ENCODE measurements at places on chromosomes 1 and 21. TPM values are rescaled to one million over a fixed set of nuclear protein-coding genes. Genes with fewer than 3 reads are reported as not detected.

PGLYRP4 gene
- not detected for total RNA-seq

ACADM gene
- 28.9 TPM for total RNA-seq

DNA sequence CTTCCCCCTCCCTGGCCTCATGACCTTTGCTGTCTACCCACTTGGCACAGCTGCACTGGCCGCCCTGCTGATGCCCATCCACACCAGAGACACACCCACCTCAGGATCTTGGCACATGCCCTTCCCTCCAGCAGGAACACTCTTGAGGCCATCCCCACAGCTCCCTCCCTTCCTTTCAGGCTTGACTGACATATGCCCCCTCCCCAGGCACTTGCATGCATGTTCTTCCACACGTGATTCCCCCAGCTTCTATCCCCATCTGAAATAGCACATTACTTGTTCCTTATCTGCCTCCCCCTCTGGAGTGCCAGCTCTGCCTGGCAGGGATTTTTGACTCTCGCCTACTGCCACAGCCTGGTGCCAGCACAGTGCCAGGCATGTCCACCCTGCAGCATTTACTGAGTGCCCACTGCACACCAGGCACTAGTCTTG is 98.5 kb upstream of the SLC25A33 start:
- H3K4me1 ChIP-seq, result peaks cover 21% of the 10 kb centered on the region
- no peak overlapping the region for H3K4me3 ChIP-seq
- no peaks in the 10 kb centered on the region for H3K36me3 ChIP-seq
- no peaks in the 10 kb centered on the region for H3K27me3 ChIP-seq
- no peak for DNase-seq

DNA sequence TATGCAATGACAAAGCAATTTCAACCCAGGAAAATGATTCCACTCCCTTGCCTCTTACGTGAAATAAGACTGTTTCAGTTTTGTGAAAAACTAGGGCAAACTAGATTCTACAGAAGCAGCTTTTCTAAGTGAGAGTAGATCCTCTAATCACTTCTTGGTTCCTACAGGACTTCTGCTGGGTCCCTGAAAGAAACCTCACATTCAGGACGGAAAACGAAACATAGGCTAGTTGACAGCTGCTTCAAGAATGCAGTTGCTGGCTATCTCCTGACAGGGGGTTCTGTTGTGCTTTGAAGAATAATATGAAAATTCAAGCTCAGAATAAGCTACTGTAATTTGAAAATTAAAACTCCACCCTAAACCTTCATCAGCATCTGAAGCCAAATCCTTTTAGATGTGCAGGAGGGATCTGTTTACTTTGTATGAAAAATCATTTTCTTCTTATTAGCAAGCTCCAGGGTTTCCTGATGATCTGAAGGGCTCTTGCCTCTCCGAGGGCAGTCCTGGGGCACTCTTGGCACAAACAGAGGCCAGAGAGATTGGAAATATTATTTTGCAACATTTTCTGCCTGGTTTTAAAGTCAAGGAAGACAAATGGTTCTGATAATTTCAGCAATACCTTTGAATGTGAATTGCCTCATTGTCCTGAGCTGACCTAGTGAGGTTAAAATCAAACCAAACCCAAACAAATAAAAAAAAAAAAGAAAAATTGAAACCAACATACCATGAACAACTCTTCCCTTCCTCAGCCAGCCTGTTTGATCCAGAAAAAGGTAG is 55.0 kb downstream of the NTMT2 start:
- H3K27me3 ChIP-seq, result no peaks in the 10 kb centered on the region
- H3K4me3 ChIP-seq, result peak overlapping the region; percentile 53
- peak; percentile 26 for DNase-seq
- H3K36me3 ChIP-seq, result no peaks in the 10 kb centered on the region
- peak overlapping the region; percentile 52 for H3K27ac ChIP-seq
- H3K4me1 ChIP-seq, result peaks cover 14% of the 10 kb centered on the region

- no peaks in the 10 kb centered on the region for H3K36me3 ChIP-seq
- peaks cover 24% of the 10 kb centered on the region for H3K4me1 ChIP-seq
Observed at GRCh38 chr21:35328856-35329455, 279.9 kb upstream of the RUNX1 start.

- H3K27ac ChIP-seq, result no peak overlapping the region
- no peak for DNase-seq
- H3K27me3 ChIP-seq, result no peaks in the 10 kb centered on the region
Observed at GRCh38 chr1:245099401-245099800, 55.4 kb upstream of the KIF26B start.

GRCh38 chr1:33609739-33610138 is 137.3 kb downstream of the ZSCAN20 start:
- H3K4me1 ChIP-seq, result no peaks in the 10 kb centered on the region
- no peak overlapping the region for H3K27ac ChIP-seq
- H3K36me3 ChIP-seq, result no peaks in the 10 kb centered on the region
- no peak for DNase-seq
- no peak overlapping the region for H3K4me3 ChIP-seq
- no peaks in the 10 kb centered on the region for H3K27me3 ChIP-seq

All from osteoblast (primary cell).